Hepatic stellate cell (primary cell): ENCODE measurements at places on chromosomes 12 and 14.

DNA sequence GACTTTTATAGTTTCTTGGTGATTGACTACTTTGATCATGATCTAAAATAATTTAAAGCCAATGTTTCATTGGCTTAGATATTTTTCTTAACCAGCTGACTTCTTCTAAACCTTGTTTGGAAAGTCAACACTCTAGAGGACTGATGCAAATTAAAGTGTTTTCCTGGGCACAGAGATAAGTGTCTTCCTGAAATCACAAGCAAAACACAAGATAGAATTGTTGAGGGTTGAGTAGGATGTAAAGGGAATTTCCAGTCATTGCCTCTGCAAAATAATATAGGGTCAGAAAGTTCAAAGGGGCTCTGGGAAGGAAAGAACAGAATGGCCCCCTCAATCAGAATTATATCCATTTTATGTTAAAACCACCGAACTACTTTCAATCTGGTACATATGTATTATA is 156.3 kb upstream of the LRIG3 start:
- no peak for DNase-seq

DNA sequence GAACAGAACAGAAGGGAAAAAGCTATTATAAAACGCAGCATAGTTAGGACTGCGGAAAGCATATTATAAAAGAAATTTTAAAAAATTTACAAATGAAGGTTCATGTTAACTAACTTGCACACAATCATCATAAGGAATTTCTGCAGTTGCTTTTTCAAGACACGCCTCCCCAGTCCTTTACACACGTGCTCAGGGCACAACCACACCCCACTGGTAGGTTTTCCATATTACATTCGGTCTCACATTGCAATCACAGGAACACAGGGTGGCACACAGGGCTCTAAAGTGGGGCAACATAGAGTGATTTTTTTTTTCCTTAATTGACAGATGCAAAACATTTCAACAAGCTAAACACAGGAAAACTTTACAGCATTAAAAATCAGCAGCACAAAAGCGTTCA is 69.7 kb downstream of the DICER1 start:
- no peak for DNase-seq

DNA sequence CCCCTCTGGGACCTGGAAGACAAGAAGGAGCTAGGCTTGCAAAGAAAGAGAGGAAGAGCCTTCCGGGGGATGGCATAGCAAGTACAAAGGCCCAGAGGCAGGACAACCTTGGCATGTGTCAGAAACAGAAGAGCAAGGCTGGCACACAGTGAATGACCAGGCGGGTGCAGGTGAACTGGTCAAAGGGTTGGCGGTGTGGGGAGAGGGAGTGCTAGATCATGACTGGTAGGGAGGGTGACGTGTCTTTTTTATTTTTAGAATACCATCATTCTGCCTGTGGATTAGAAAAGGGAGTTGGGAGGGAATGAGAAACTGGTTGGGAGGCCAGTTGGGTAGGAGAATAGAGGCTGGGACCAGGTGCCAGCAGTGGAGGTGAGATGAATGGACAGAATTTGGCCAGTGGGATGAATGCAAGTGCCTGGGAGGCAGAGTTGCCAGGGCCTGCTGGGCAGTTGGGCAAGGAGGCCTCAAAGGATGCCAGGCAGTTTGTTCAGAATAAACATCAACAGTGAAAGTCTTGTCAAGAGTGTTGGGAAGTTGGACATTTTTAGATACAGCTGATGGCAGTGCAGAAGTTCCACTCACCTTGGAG is 168.3 kb downstream of the CACNA1C start:
- DNase-seq: no peak

DNA sequence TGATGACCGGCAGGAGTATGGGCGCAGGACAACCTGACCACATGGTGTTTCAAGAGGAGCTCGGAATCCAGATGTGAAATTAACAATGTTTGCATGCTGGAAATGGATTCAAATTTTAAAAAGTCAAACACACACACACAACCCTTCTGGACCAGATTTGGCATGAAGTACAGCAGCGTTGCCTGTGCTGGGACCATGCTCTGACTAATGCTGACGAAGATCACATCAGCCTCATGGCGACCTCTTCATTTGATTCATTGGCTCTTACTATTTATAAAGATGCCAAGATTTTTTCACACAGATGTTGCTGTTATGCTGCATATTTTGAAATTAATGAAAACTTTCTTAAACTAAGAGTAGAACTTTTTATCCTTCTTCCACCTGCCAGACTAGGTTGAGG is 926.6 kb upstream of the TMEM132C start:
- no peak for DNase-seq

DNA sequence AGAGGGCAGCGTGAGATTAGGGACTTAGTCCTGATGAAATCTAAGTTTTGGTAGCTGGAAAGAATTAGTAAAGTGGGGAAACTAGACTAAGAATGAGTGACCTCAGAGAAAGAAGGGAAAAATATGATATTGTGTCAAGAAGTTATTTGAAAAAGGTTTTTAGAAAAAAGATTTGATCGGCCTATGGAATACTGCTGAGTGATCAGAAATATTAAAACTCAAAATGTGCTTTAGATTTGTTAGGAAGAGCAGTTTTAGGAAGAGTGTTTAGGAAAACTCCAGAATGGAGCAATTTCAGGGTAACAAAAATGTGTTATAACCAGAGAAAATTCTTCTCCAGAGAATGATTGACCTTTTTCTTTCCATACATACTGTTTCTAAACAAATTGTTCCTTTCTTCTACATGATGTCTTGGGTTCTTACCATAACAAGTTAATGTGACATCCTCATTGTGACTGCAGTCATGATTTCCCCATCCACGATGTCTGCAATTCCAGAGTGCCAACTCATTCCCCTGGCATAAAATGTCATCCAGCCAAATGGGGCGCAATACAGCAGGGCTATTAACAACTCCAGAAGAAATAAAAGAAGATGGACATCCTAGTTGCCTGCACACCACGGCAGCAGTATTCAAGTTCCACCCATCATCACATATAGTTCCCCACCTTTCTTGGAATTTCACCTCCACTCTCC is 11.8 kb downstream of the CD163L1 start:
- DNase-seq: no peak

GRCh38 chr12:54082397-54082892 is 28.8 kb downstream of the HOXC4 start:
- DNase-seq: no peak

GRCh38 chr12:52952076-52952801 is 3.3 kb downstream of the KRT18 start:
- DNase-seq: no peak

DNA sequence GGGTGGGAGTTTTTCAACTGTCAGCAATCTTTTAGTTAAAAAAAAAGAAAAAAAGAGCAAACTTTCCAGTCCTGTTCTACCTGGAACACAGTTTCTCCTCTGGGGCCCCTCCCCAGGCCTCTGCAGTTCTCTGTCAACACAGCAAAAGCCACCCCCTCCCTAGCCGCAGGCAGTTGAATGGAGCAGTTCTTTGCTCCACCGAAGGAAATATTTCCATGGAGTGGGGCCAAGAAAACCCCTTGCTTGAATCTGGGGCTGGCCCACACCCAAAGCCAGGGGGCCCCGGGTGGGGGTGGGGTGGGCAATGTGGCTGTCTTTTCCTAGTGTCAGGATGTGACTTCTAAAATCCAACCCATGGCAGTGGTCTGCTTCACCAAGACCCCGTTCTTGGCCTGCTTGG is 5.0 kb upstream of the MEG3 start:
- DNase-seq: no peak

- no peak for DNase-seq
Observed at GRCh38 chr12:1908758-1909157, 9.7 kb downstream of the CACNA2D4 start.

- DNase-seq: no peak
Observed at GRCh38 chr12:9669534-9669933, at the start of gene CLEC2D. TSS of gene CLEC2D (plus strand) at chr12:9669713. CDS start at chr12:9669735, 22 bp downstream.

DNA sequence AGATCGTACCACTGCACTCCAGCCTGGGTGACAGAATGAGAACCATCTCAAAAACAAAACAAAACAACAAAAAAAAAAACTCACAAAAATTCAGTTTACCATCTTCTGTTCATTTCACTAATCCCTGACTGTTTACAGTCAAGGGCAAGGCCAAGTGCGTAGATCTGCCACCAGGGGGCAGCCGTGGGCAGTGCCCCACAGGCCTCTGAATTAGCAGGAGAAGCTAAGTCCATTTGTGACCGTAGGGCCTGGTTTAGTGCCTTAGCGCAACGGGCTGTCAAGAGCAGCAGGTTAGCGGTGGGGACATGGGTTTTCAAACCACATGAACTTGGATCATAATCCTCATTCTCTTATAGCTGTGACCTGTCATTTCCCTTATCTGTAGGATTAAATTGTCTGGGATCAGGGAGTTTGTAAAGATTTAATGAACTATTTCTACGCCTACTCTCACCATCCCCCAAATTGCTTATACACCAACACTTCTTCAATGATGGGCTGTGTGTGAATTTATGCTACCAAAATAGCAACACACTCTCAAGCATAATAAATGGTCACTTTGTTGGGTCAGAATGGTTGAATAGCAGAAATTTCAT is 49.0 kb downstream of the KCTD10 start:
- DNase-seq: peak; percentile 71

GRCh38 chr14:34222867-34223266 is 239.2 kb downstream of the SPTSSA start:
- no peak for DNase-seq

GRCh38 chr12:32399370-32400113 is at the start of gene FGD4:
TSS of gene FGD4 (plus strand) at chr12:32399558.
- DNase-seq: peak; percentile 93

DNA sequence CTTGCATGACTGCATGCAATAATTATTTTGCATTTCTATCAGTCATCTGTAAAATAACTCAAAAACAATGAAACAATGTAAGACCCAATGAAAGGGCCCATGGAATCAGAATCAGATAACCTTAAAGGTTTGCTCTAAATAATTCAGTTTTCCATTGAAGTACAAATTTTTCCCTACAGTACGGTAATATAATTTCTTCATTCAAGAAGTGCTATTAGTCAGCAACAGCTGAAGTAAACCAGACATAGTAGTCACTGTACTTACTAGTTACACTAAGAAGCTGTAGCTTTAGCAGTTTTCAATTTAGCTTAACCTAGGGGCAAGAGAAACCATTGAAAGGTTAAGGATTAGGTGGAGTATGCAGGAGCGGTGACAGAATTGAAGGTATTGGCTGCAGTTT is 43.5 kb downstream of the BCAT1 start:
- peak; percentile 36 for DNase-seq

GRCh38 chr14:73180385-73180805 is 44.1 kb downstream of the PSEN1 start:
- peak; percentile 44 for DNase-seq

- no peak for DNase-seq
Observed at GRCh38 chr12:108190529-108190928, 61.4 kb downstream of the WSCD2 start.

GRCh38 chr14:104994978-104995377 is 9.4 kb downstream of the CLBA1 start:
- DNase-seq: no peak
